ENCODE measurements at places on chromosomes 16 and 17. TPM values are rescaled to one million over a fixed set of nuclear protein-coding genes. Genes with fewer than 3 reads are reported as not detected.

The KREMEN2 gene
- not detected for total RNA-seq

DNA sequence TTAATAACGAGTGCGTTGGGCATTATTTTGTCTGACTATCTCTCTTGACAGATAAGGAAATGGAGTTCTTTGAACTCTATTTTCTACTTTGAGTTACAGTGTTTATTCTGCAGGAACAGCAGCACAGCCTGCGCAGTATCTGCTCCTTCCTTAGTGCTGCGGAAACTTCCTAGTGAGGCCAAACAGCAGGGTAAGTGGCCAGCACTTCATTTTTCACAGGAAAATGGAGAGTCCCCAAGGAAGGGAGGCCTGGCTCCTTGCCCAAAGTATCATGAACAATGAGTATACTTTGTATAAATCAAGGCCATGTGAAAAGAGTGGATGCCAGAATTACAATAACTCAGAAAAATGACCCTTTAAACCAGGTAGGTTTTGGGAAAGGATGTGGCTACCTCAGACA is 140.6 kb downstream of the VPS53 start:
- no peak for DNase-seq

The KRTAP2-3 gene
- not detected for total RNA-seq

DNA sequence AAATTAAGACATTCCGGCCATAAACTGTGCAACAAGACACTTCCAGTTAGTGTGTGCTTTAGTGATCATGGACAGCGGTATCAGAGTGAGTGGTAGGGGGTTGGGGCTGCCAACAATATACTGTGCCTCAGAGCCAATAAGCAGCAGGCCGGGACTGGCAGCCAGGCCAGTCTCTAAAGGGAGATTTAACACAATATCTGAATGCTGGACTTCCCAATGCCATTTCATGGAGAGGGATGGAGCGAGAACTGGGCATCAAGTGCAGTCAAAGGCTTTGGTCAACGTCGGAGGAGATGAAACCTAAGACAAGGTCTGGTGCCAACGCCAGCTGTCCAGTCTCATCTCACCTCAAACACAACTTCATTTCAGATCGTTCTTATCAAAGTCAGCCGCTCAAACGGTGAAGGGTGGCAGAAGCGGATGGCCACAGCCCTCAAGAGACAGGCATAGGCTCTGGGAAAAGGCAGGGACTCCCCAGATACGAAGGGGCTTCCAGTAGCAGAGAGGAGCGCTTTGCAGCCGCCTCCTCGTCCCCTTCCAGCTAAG is 935 bp downstream of the USP32 start:
- peak; percentile 54 for DNase-seq

- no peak for DNase-seq
These were observed 304.7 kb downstream of the ZFHX3 start for GRCh38 chr16:72743011-72743761.

DNA sequence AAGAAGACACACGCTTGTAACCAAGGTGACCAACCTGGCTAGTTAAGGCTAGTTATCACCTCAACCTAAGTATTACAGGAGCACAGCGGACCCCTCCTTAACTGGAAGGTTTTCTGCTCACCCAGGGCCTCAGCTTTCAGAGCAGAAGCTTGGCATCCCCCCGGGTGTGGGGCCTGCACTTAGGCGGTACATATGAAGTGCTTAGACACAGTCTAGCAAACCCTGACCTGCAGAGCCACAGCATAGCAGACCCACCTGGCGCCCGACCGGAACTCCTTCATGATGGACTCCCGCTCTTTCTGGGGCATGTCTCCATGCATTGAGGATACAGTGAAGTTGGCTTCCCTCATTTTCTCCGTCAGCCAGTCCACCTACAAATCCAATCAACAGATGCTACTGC is 9.8 kb downstream of the EIF4A3 start:
- no peak for DNase-seq

GRCh38 chr17:2253768-2254406 is 49.7 kb downstream of the SMG6 start:
- DNase-seq, result no peak

The MSLN gene
- 0.52 TPM for total RNA-seq

DNA sequence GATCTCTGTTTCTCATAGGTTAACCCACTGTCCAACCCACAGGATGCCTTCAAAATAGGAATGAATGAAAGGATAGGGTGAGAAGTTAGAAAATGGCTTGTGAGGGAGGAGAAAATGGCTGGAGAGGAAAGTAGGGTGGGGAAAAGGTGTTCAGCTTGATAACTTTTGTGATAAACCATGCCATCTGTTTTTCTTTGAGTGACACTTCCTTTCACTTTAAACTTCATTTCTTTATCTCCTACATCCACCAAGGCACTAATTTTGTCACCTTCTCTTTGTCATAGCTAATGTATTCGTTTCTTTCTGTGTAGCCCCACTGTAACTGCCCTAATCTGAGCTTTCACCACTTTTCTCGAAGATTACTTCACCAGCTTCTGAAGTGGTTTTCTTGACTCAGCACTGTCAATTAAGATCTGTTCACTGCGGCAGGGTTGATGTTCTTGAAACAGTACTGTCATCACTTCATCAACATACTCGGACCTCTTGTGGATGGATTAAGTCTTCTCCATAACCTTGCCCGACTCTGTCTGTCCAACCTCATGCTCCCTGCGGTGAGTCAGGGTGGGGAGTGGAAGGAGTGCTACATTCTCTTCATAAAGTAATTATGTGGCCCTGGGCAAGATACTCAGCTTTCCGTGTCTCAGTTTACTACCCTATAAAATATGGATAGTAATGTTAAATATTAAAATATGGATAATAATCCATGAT is 5.5 kb upstream of the KRT10 start:
- DNase-seq, result no peak

- DNase-seq, result no peak
These were observed 308.4 kb downstream of the ZFHX3 start for GRCh38 chr16:72739577-72739976.

The CHST5 gene
- not detected for total RNA-seq

- no peak for DNase-seq
These were observed 702 bp downstream of the IRX5 start for GRCh38 chr16:54931120-54932014.

The MAP2K3 gene
- 82.6 TPM for total RNA-seq

GRCh38 chr16:79261481-79261940 is 339.0 kb downstream of the MAF start:
- DNase-seq, result no peak

The UNC45B gene
- not detected for total RNA-seq

The CASKIN1 gene
- total RNA-seq, result 0.15 TPM

The NACA2 gene
- not detected for total RNA-seq

The CCL4 gene
- total RNA-seq, result 12.5 TPM

DNA sequence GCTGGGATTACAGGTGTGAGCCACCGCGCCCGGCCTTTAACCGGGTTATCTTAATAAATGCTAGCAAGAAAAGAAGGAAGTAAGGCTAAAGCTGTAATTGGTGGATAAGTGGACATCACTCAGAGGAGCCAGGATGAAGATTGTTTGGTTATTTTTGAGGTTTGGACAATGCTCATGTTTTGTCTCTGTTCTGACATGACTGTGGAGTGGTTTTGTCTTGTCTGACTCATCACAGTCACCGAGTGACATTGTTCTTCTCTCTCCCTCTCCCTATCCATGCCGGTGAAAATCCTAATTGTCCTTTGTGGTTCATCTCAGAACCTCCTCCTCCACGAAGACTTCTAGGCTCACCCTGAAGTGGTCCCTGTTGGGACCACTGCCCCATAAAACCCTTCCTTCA is 23.5 kb upstream of the GRIN2A start:
- DNase-seq, result no peak

DNA sequence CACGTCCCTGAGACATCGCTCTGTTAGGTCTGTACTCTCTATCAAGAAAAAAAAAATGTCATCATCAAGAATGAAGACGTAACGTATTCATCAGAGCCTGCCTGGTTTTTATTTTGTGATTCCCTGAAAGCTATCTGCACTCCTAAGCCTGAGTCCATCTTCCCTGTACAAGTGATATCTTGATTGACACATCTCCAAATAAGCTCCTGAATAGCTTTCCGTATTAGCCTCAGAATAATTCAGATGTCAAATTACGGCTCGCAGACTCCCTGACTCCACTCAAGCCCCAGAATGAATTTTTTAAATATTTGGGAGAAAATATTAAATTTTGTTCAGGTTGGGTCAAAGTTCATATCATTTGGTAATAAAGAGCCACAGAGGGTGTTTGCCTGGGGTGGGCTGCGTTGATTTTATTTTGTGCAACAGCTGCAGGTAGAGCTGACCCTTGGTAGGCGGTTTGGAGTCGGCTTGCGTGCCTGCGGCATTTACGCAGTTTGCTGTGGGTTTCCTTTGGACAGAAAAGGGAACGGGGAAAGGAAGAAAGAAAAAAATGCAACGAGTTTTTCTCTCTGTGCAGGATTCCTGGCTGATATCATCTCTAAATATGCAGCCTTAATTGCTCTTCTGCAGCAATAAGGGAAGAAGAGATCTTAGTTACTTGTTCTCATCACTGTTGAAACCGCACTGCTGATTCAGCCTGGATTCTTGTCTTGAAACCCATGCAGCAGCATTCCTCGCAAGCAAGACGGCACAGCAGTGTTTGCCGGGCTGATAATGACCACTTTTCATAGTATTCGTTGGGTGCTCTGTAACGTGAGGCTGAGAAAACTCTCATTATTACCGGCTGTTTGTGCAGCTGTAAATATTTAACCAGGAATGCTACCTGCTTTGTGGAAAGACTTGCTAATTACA is 114.7 kb downstream of the IRX3 start:
- no peak for DNase-seq

- DNase-seq, result no peak
These were observed 85.2 kb downstream of the SMG6 start for GRCh38 chr17:2218426-2218825.

- DNase-seq, result no peak
These were observed 35.6 kb upstream of the IRF8 start for GRCh38 chr16:85863384-85863774.

The KRTAP4-6 gene
- not detected for total RNA-seq

GRCh38 chr17:50056961-50057330 is 1.0 kb downstream of the ITGA3 start:
- peak; percentile 57 for DNase-seq

The KRTAP1-5 gene
- not detected for total RNA-seq

- DNase-seq, result no peak
These were observed 22.7 kb upstream of the ATP2A3 start for GRCh38 chr17:3986939-3987335.

The PRSS36 gene
- 8.8 TPM for total RNA-seq

DNA sequence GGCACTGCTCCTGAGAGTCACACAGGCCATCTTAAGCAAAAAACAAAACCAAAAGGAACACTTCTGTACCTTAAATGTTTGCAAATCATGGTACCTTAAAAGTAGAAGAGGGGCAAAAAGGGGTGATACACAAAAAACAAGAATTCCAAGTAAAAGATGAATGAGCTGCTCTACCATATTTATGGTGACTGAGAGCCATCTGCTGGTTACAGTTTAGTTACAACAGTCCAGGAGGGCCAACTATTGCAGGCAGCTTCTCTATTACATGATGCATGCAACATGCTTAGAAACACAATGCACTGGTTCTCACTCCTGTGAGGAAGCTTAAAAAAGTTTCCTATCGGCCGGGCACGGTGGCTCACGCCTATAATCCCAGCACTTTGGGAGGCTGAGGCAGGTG is 53.5 kb downstream of the STX8 start:
- DNase-seq, result no peak

- no peak for DNase-seq
These were observed 400.0 kb downstream of the SOX9 start for GRCh38 chr17:72520665-72521303.

DNA sequence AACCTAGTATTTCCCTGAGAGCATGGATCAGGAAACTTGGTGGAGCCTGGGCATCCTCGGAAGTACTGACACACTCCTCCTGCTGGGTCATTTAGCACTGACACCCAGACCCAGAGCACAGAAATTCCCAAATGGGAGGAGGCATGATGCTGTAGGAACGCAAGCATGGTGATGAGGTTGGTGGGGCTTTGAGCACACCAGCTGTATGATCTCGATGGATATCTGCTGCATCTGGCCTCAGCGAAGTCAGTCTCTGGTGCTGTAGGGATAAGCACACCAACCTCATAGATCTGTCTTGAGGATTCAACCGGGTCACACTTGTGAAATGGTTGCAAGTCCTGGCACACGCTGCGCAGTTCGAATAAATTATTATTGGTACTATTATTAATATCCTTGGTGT is 52.5 kb downstream of the SHISA6 start:
- no peak for DNase-seq

DNA sequence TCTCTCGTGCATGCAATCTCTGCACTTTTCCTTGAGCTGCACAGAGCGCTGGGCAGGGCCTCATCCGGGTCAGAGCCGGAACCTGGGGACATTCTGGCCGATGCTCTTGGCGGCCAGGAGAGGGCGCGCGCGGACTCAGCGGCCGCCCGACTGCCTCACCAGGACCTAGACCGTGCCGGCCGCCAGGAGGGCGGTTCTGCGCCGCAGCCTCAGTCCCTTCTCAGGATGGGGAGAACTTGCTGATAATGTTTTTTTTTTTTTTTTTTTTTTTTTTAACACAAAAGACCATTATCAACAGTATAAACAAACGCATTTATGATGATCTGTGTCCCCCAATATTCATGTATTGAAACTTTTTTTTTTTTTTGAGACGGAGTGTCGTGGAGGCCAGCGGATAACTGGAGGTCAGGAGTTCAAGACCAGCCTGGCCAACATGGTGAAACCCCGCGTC is 8.1 kb upstream of the FLYWCH2 start:
- DNase-seq, result peak; percentile 93

- peak; percentile 72 for DNase-seq
These were observed 2.3 kb downstream of the GALK1 start for GRCh38 chr17:75762513-75763268.

GRCh38 chr17:33523577-33523981 is 230.5 kb upstream of the ASIC2 start:
- DNase-seq, result no peak

DNA sequence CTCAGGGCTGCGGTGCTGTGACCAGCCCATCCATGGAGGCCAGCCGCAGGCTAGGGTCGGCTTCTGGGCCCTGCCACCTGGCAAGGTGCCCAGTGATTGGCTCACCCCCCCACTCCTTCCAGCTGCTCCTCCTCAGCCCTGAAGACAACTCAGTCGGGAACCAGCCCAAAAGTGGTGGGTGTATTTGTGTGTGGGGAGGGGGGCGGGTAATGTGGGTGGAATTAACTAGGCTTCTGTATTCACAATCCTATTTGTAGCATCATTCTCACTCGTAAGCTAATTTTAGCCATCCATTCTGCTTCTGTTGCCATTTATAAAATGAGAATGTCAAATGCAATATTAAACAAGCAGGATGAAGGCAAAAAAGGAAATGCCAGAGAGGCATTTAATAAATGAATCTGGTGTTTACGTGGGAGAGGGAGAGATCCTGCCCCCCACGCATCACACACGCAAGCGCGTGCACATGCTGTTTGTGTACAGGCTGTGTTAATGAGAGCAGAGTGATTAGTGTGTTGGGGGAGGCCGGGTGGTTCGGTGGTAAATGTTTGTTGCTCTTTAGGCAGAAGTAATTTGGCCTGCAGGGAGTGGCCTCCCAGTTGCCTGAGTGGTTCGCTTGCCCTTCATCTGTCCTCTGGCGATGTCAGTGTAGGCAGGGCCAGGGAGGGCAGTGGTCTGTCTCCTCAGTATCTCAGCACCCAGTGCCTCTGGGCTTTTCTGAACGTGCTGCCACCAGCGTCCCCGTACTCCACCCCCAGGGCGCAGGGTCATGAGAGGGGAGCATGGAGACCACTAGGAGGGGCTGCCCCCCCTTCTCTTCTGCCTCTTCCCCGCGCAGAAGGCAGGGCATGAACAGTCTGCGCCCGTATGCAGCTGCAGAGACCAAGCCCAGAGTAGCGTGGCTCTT is 140.1 kb downstream of the CCDC182 start:
- DNase-seq, result peak; percentile 73

Data from aorta (tissue), 5 donors.